ENCODE measurements at places on chromosomes 2 and 18.

DNA sequence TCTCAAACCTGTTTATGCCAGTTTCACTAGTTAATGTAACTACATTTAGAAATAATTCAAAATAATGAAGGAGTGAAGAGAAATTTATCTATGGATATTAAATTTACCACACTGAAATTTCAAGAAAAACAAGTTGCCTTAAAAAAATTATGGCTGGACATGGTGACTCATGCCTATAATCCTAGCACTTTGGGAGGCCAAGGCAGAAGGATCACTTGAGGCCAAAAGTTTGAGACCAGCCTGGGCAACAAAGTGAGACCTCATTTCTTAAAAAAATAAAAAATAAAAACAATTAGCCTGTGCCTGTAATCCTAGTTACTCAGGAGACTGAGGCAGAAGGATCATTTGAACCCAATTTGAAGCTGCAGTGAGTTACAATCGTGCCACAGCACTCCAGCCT lies 29.9 kb downstream of the HDLBP start:
- DNase-seq, result no peak

- no peak for DNase-seq
Observed at GRCh38 chr2:182228073-182228473, 198.8 kb downstream of the PDE1A start.

GRCh38 chr2:111936881-111937280 lies 38.5 kb downstream of the MERTK start:
- DNase-seq, result no peak

GRCh38 chr18:28108814-28109213 lies 68.1 kb downstream of the CDH2 start:
- DNase-seq, result no peak

DNA sequence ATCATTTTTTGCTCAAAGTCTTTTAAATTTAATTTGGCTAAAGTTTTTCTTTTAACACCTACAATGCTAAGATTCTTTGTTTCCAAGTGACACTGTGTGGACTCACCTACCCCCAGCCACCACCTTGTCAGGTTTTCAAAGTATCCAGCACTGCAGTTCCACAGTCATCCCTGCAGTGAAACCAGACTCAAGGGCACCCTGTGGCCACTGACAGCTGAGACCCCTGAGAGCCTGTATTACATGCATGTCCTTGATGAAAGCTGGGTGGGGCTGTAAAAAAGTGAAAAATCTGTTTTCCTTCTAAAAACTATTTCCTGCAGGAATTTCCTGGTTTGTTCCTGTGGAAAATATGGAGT lies 19.9 kb downstream of the TPRKB start:
- no peak for DNase-seq

GRCh38 chr2:70448041-70448440 lies 105.6 kb downstream of the TGFA start:
- DNase-seq, result no peak

GRCh38 chr2:187424146-187424545 lies 23.9 kb downstream of the CALCRL start:
- no peak for DNase-seq

DNA sequence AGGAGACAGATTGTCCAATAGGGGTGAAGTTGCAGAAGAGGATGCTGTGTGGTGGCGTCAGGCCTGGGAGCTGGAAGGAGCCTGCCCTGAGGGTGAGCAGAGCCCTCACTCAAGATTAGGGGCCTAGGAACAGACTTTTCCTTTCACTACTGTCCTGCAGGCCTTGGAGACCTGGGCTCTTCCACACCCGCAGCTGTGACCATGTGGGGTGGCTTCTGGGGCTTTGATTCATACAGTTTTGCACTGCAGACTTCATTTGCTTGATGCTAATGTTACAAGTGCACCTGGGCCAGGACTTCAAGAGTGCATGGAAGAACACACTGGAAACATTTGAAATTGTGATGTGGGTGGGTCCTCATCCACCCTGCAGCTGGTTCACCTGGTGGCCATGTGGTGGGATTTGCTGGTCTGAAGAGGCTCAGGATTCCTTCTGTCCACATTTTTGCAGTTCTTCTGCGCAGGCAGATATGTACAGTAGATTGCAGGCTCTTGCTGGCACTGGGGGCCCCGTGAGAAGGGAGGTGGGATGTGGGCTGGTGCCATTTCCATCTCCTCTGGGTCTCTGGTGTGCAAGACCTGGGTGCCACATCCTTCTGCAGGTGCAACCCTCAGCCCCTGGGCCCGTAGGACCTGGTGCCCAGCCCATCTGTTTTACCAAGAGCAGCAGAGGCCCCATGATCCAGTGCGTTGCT lies 9.9 kb downstream of the GLI2 start:
- DNase-seq, result no peak

- no peak for DNase-seq
Observed at GRCh38 chr2:234676109-234676782, 179.4 kb upstream of the ARL4C start.

- DNase-seq, result no peak
Observed at GRCh38 chr2:200199005-200199404, 107.5 kb upstream of the SPATS2L start.

DNA sequence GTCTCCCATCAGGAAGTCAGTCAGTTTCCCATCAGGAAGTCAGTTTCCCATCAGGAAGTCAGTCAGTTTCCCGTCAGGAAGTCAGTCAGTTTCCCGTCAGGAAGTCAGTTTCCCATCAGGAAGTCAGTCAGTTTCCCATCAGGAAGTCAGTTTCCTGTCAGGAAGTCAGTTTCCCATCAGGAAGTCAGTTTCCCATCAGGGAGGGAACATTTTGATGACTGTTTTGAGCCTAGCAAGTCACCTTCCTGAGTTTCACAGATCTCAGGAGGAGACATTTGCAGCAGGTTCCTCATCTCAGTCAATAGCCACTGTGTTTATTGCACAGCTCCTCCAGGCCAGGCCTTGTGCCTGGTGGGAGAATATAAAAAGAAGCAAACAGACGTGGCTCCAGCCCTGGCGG lies 31.9 kb downstream of the DIPK1C start:
- no peak for DNase-seq

DNA sequence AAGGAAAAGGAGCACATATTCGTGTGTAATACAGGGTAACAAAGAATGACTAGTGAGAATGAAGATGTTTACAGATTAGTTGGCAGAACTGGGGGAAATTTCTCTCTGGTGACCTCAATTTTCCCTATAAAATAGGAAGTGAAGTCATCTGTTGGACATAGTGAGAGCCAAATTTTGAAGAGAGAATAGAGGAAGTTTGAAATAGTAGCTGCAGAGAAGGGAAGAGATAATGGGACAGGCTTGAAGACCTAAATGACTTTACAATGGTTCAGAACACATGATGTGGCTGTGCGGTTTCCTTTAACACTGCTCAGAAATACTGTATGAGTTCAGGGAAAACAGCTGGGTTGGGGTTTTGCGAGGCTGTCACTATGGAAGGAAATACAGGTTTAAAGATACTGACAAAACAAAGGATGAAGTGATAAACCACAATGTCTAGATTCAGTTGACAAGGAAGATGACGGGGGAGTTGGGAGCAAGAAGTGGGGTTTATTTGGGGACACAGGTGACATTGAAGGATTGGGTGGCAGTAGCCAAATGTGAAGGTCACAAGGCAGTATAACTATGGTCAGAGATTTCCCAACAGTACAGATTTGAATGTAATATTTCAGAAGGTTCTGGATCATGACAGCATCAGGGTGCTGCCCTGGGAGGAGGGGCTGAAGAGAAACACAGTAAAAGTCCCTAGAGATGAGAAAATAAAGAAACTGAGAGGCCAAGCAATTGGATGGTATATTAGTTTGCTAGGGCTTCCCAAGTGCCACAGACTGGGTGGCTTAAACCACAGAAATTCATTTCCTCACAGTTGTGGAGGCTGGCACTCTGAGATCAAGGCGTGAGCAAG lies 82.6 kb upstream of the TANK start:
- DNase-seq, result peak; percentile 91

- no peak for DNase-seq
Observed at GRCh38 chr18:55374741-55375140, 213.3 kb downstream of the TCF4 start.

- DNase-seq, result no peak
Observed at GRCh38 chr2:222794585-222795449, 66.0 kb upstream of the ACSL3 start.

DNA sequence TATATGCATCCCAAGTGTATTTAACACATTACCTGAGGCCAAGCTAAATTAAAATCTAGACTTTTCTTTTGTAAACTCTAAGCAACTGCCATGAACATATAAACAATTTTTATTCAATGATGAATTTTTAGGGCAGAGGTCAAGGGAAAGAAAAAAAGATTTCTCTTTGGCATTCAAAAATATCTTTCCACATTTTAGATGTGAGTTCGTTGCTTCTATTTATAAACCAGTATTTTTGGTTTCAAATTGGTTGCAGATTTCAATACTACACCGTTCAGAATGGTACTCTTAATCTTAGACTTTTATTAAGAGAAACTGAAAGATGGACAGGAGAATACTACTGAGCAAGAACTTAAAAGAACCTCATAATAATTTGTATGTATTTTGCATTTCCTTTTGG lies 293.6 kb upstream of the CCDC68 start:
- no peak for DNase-seq

DNA sequence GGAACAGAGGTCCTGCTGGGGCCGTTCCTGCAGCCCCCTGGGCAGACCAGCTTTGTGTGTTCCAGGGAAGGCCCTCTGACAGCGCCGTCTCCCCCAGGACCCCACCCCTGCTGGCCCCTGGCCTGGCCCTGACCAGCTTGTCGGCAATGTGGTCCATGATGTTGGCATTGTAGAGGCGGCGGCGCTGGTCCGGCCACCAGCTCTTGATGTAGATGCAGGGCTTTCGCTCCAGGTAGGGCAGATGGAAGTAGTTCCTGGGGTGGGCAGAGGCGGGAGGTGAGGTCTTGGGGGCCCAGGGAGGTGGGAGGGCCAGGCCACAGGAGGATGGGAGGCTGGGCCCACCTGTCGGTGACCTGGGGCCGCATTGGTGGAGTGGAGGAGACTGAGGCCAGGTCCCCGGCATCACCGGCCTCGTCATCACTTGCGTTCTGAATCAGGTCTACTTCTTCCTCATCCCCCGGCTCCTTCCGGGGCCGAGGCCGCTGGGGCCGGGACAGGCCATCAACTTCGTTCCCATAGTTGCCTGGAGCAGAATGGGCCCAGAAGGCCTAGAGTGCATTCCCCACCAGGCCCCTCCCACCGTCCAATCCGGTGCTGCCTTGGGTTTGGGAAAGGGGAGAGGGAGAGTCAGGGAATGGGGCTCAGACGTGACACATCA lies 1.3 kb upstream of the OTOF start:
- DNase-seq, result no peak

GRCh38 chr2:120539937-120540718 lies 194.2 kb downstream of the INHBB start:
- no peak for DNase-seq

- DNase-seq, result no peak
Observed at GRCh38 chr18:8139891-8140406, 469.3 kb upstream of the RAB12 start.

DNA sequence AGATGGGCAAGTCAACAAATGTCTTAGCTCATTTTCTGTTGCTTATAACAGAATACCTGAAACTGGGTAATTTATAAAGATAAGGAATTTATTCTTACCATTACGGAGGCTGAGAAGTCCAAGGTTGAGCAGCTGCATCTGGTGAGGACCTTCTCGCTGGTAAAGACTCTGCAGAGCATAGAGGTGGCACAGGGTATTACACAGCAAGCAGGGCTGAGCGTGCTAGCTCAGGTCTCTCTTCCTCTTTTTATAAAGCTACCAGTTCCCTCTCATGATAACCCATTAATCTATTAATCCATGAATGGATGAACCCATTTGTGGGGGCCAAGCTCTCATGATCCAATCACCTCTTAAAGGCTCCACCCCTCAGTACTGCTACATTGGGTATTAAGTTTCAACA lies 109.1 kb downstream of the CDK15 start:
- no peak for DNase-seq

All from activated naive CD4-positive, alpha-beta T cell treated with anti-CD3 and anti-CD28 coated beads for 36 hours (primary cell).